Activated CD4-positive, CD25-positive, alpha-beta regulatory T cell treated with anti-CD3 and anti-CD28 coated beads, Interleukin-2, amount 50 U/mL, for 24 hours (primary cell): ENCODE measurements at places on chromosomes 1 and 21.

DNA sequence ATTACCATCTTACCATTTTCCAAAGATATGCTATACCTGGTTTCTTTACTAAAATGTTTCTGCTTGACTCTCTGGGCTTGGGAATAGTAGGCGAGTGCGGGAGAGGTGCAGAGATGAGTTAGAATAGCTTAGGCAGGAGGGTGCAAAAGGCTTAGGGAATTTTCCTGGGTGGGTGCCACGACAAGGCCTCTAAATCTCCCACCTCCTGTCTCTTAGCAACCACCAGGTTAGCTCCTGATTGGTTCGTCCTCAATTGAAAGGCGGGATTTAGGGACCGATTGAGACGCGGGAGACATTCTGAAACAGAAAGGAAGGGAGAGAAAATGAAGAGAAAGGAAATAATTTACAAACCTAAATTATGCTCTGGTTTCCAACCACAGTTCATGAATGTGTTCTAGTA, 3.1 kb downstream of the ACKR1 start:
- ATAC-seq, result no peak

DNA sequence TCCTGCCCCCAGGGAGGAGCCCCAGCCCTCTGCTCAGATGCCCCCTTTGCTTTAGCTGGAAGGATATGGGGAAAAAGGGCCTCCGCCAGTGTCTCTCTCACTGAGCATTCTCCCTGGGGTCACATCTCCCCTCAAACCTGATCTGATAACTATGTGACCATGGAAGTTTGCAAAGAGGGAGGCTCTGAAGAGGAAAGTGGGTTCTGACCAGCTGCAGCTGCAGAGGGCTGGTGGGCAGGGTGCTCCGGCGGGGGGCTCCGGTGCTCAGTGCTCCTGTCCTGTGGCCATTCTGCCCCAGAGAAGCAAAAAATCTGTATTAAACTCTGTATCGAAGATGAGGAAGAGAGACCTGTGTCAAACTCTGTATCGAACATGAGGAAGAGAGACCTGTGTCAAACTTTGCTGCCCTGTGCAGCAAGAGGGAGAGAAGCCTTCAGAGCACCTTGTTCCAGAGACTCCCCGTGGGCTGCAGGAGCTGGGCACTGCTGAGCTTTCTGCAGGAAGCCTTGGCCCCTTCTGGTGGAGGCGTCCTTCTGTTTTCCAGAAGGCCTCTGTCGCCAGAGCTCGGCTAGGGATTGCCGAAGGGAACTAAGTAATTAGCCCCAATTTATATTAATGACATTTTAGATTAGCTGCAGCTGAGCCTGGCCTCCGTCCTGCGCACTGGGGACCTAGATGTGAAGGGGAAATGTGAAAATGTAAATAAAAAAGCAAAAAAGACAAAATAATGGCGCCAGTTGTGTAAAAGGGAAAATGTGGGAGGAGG, 186.2 kb upstream of the C1orf174 start:
- ATAC-seq, result no peak

DNA sequence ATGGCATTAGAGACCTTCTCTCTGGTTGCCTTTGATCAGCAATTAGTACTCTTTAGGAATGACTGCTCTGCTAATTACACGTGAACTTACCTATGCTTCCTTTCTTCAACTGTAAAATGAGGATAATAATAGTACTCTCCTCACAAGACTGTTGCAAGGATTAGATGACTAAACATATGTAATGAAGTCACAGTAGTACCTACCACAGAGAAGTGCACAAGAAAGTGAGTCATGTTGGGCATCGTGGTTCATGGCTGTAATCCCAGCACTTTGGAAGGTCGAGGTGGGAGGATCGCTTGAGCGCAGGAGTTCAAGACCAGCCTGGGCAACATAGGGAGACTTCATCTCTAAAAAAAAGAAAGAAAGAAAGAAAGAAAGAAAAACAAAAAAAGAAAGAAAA, 68.1 kb upstream of the AK4 start:
- ATAC-seq, result peak; percentile 37

DNA sequence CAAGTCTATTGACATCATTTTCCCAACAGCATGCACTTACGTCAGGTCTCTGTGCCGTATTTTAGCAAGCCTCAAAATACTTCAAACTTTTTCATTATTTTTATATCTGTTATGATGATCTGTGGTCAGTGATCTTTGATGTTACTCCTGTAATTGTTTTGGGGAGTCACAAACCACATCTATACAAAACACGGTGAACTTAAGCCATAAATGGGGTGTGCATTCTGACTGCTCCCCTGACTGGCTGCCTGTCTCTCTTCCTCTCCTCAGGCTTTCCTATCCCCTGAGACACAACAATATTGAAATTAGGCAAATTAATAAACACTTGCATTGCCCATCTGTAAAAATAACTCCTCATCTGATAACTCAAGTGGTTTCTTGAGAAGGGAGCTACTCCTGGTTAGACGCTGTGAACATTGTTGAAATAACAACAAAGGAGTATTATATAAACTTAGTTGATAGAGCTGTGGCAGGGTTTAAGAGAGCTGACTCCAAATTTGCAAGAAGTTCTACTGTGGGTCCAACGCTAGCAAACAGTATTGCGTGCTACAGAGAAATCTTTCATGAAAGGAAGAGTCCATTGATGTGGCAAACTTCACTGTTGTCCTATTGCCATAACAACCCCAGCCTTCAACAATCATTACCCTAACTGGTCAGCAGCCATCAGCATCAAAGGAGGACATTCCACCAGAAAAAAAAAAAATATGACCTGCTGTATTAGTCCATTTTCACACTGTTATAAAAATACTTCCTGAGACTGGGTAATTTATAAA, 105.8 kb upstream of the DSCAM start:
- ATAC-seq, result no peak

DNA sequence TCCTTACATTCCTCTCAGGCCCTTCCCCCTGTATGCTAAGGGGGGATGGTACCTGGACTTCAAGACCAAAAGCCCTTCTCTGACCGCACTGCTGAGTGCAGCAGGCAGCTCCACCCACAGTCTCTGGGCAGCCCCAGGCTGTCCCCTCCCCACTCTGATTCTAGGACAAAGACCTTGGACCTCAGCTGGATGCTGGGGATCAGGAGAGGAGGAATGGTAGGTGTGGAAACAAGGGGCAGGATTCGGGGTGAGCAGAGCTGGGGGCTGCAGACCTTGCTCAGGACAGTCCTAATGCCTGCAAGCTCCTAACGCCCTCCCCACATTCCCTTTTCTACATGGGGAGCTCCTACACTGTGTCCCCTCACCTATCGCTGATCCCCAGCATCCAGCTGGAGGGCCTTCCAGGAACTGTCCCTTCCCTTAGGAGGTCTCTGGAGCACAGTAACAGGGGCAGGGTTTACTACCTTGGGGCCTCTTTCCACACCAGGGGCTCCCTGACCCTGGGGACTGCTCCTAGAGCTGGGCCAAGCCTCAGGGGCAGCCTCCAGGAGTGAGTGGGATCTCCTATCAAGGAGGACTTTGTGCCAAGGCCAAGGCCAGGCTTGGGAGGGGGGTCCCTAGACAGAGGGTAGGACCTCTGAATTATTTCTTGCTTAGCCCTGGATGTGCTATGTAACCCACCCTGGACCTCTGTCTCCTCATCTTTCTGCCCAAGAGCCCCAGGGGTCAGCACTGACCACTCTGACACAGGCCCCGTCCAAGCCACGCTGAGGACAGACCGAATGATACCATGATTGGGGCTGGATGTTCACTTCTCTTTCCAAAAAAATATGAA, 5.6 kb downstream of the CLDN19 start:
- no peak for ATAC-seq

GRCh38 chr1:156933136-156933535, 12.7 kb downstream of the LRRC71 start:
- ATAC-seq, result no peak

DNA sequence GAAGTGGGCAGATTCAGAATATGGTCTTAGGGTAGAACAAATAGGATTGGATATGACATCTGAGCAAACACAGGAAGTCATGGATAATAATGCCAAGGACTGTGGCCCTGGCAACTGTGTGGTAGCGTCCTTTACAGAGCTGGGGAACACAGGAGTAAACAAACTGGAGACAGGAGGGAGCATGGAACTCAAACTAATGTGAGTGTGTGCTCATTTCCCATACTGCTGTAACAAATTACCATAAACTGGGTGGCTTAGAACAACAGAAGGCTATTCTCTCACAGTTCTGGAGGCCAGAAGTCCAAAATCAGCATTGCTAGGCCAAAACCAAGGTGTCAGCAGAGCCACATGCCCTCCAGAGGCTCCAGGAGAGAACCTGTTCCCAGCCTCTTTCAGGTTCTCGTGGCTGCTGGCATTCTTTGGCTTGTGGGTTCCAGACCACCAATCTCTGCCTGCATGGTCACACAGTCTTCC, 106.4 kb downstream of the TGFBR3 start:
- no peak for ATAC-seq

DNA sequence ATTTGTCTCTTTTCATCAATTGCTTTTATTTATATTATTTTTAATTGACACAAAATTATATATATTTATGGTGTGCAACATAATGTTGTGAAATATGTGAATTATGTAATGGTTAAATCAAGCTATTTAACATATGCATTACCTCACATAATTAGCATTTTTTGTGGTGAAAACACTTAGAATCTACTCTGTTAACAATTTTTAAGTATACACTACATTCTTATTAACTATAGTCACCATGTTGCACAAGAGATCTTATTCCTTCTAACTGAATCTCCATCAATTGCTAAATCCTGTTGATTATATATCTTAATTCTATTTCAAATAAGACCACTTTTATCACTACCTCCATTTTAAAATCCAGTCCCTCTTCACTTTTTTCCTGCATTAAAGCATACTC, 42.5 kb downstream of the PLPPR5 start:
- ATAC-seq, result no peak

DNA sequence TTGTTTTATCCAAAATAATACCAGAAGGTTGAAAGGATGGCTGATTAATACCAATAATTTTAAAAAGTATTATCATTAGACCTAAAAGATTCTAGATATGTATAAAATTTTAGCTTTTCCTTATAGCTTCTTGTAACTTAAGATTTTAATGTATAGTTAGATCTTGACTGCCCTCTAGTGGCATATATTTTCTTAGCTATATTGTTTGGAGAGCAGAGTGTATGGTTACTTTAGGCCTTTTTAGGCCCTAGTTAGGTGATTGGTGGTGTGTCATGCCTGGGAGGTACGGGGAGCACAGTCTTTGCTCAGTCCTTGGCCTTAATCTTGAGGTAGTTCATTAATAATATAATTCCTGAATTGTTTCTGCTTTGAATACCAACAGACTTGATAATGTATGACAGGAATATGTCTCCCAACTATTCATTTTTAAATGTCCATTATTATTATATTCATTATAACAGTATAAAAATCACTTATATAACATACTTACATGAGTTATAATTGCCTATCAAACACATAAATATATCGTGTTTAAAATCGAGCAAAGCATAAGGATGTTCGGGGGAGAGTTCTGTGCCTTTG, 328.4 kb downstream of the ZP4 start:
- peak; percentile 54 for ATAC-seq

DNA sequence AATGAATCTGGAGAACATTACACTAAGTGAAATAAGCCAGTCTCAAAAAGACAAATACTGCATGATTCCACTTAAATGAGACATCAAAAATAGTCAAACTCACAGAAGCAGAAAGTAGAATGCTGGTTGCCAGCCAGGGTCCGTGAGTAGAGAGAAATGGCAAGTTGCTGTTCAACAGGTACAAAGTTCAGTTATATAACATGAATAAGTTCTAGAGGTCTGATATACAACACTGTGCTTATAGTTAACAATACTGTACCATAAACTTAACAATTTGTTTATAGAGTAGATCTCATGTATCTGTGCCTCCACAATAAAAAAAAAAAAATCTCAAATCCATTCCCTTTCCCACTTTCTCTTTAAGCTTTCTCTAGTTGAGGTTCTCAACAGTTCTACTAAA, 83.5 kb downstream of the DENND1B start:
- no peak for ATAC-seq

DNA sequence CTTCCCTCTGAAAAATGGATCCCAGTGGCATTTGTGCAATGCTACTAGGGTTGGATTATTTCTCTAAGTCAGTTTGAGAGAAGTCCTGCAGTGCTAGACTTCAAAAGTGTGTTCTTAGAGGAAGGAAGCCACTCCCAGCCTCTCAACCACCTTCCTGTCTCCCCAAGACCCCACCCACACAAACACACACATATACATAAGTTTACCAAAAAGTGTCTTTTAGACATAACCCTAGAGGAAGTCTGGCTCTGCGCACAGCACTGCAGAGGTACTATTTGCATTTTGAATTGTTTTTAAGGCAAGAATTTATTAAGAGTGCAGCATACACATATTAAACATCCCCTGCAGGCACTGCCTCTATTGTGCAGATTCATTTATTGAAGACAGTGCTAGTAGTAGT, 127.3 kb downstream of the HHIPL2 start:
- no peak for ATAC-seq

DNA sequence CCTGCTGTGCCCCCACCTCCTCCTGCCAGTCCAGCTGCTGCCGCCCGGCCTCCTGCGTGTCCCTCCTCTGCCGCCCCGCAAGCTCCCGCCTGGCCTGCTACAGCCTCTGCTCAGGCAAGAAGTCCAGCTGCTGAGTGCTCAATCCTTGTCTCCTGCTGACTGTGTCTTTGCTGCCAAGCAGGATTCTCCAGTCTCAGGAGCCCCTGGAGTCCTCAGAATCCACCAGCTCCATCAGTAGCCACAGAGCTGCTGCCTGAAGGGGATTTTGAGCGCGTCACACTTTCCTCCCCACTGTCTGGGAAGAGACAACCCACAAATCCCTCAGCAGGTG, 973 bp downstream of the KRTAP10-11 start:
- ATAC-seq, result no peak

GRCh38 chr1:180889325-180889724, 23.4 kb upstream of the KIAA1614 start:
- no peak for ATAC-seq

DNA sequence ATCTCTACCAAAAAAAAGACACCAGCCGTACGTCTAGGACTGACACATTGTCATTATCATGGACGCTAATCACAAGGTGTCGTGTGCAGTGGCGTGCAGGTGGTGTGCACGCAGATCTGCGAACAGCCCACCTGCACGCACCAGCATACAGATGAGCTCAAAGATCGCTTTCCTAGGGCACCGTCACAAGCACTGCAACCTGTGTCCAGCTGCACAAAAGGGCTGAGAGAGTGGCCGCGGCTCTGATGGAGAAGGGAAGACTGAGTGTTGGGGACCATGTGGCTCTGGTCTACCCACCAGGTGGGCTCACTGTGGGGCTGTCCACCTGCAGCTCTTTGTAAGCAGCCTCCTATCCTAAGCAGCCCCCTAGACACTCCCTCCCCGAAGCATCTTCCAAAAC, 50.9 kb downstream of the S100B start:
- ATAC-seq, result no peak

- ATAC-seq, result no peak
These were observed 264.7 kb downstream of the PBX1 start for GRCh38 chr1:164823486-164824279.

DNA sequence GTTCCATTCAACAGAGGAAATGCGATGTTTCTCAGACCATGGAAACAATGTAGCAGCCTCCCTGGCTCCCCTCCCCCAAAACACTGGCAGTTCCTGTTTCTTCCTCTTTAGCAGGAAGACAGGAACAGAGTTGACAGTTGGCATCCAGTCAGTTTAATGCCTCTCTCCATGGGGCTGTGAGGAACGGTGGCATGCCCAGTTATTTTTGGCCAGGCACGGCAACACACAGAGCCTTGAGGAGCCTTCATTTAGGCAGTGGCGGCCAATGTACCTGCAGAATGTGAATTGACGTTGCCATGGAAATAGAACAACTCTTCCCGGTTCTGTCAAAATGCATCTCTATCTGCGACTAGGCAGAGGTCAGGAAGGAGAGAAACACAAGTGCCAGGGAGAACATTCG, 330.6 kb downstream of the DSCAM start:
- no peak for ATAC-seq
